Hepatic stellate cell (primary cell): ENCODE measurements at places on chromosomes 5 and 9.

- DNase-seq, result no peak
Measured at GRCh38 chr5:175162036-175162435, 281.9 kb downstream of the DRD1 start.

GRCh38 chr9:1446671-1447070, 396.5 kb downstream of the DMRT2 start:
- no peak for DNase-seq

DNA sequence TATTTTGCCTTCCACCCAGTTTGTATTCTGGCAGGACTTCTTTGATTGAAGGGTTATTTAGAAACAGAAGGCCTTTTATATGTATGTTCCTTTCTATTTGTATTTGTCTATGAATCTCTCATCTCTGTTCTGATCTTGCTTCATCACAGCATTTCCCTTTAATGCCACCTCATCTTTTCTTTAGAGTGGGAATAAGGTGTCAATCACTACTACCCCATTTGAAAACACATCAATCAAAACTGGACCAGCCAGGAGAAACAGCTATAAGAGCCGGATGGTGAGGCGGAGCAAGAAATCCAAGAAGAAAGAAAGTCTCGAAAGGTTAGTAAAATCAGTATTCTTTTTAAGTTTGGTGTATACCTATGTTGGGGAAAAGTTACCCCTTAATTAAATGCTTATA, 36.3 kb downstream of the CD180 start:
- no peak for DNase-seq

GRCh38 chr9:120306561-120306960, 273.4 kb downstream of the CDK5RAP2 start:
- DNase-seq, result no peak

- no peak for DNase-seq
Measured at GRCh38 chr9:70352802-70353201, 61.7 kb downstream of the KLF9 start.

- DNase-seq, result no peak
Measured at GRCh38 chr9:88378317-88378716, 9.9 kb upstream of the SPIN1 start.

DNA sequence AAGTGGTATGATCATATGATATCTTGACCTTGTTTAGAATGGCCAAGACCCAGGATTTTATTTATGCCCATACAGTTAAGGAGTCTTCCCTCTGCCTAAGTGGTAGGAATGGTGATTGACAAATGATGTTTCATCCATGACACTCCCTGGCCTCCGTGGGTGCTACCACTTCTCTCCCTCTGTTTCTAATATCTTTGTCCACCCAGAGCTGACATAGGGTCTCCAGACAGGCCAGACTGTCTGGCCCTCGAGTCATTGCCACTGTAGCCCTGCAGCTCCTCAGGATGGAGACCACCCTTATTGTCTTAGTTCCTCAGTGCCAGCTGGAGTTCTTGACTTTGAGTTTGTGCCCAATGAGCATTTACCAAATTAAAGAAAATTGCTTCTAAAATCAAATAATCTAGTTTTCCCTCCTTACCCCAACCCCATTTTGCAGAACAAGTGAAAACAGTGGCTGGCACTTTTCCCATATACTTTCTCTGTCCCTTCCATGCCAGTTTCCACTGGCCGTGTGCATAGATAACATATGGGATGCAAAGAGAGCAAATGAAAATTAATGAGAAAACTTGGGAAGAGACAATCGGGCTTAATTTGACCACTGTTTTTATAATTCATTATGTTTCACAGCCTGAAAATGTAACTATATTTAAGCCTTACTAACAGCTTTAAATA, 235.7 kb downstream of the NSG2 start:
- DNase-seq, result no peak

- DNase-seq, result no peak
Measured at GRCh38 chr5:110851357-110851756, 112.5 kb downstream of the SLC25A46 start.

- peak; percentile 62 for DNase-seq
Measured at GRCh38 chr5:95760273-95761191, 29.4 kb downstream of the RHOBTB3 start.

DNA sequence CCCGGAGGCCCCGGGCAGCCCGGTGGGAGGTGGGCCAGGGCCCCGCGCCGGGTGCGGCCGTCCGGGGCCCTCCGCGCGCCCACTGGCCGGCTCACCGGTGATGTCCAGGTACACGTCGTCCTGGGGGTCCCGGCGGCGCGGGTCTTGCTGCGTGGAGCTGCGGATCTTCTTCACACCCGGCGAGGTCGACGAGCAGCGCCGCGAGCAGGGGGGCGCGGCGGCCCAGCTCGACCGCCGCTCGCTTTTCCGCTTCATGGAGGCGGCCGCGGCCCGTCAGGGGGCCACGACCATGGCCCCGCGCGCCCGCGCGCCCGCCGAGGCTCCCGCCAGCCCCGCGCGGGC, 548 bp downstream of the CDC14B start:
- no peak for DNase-seq

GRCh38 chr5:135488727-135489465, 36.7 kb upstream of the TIFAB start:
- peak; percentile 75 for DNase-seq

GRCh38 chr5:92513067-92513466, 1068.0 kb downstream of the NR2F1-AS1 start:
- no peak for DNase-seq

DNA sequence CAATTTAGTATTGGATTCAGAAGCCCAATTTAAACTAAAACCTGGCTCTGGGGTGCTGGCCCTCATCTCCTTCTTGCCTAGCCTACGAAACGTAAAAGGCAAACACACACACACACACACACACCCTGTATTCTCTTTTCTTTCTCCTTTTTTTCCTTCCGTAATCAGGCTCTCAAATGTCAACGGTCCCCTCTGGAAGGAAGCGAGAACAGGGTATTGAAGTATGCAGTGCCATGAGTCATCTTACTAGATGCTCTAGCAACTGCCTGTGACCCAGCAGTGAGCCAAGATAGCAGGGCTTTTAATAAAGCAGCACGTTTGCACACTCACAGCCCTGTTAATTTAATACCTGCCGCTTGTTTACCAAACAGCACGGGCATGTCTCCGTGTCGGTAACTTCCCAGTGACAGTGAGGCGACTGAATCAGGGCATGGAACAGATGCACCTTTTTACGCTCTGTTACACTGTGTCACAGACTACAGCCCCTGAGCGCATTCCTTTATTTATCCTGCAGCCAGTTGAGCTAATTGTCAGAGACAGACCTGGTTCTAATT, 243.8 kb downstream of the BNC2 start:
- DNase-seq, result peak; percentile 38
